ENCODE measurements at places on chromosomes 2 and 18. TPM values are rescaled to one million over a fixed set of nuclear protein-coding genes. Genes with fewer than 3 reads are reported as not detected.

C1GALT1C1L gene
- 0.13 TPM for total RNA-seq

RBM44 gene
- 0.38 TPM for total RNA-seq

REG3G gene
- total RNA-seq = not detected

SRD5A2 gene
- not detected for total RNA-seq

FKBP7 gene
- 17.3 TPM for total RNA-seq

DNA sequence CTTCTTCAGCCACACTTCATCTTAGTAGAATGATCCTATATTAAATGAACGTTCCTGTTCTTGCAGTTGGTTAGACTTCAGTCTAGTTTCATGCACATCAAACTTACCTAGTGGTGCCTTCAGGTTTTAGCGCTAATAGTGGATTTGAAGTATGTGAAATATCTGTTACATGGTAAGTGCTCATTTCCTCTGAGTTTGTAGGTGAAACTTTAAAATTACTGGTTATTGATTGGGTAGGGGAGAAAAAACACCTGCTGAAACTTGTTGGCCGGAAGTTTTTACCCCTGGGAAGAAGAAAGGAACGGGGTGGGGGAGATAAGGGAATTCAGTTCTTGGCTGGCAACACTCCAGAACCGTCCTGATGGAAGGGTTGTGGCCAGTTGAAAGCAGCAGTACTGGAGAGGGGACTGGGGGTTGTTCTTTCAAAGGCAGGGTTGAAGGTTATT, 112.8 kb downstream of the SPTBN1 start:
- no peak for DNase-seq

DNA sequence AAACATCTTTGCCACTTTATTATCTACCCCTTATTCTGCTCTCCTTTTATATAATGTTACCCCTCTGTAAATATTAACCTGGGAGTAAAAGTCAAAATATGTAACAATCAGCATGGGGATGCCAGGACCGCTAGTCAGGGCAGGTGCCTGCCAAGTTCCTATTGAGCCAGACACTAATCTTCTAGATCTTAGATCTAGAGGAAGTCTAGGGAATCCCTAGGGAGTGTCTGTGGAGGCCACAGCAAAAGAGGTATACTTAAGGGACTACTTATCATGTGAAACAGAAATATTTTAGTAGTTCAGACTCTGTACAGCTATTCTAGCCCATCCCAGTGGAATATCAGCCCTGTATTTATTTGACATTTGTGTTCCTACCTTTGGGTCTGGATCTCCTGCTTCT, 600.8 kb upstream of the CDH2 start:
- no peak for DNase-seq

DNA sequence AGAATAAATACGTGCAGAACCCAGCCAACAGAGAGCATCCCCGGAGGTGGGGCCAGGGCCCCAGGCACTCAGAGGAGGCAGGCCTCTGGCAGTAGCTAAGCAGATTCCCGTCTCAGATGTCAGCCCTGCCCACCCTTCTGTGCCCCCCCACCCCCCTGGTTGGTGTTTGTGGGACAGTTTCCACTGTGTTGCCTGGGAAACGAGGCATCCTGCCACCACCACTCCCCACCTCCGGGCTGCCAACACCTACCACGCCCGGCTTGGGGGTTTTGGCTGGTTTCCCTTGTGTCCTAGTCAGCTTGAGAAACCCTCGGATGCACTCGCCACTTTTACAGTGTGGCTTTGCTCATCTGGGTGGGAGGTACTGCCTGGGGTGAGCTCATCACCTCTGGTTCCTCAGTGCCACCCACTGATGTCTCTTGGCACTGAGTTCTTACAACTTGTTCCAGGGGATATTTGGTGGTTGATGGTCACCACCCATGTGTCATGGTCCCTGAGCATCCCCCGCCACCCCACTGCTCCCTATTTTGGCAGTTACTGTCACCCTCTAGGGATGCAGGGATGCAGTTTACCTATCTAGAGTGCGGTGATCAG, 72.4 kb upstream of the YWHAQ start:
- peak; percentile 51 for DNase-seq

- no peak for DNase-seq
These were observed 189.6 kb downstream of the MYCN start for GRCh38 chr2:16129716-16130540.

DNA sequence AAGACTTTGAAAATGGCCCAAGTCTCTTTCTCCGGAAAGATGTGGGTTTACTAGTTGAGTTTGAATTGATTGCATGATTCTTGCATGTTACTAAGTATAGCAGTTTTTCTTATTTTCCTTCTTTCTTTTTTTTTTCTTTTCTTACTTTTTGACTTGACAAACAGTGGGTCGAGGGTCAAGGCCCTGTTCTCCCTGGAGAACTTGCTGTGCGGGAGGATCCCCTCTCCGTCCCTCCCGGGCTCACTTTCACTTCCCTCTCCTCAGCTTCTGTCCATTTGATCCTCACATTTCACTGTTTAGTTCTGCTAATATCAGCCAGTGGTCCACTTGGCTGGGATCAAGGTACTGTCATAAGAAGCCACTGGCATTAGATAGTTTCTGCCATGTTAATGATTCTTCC, 767.4 kb downstream of the TDRD15 start:
- no peak for DNase-seq

GRCh38 chr2:134310107-134311079, 56.5 kb downstream of the MGAT5 start:
- peak; percentile 38 for DNase-seq

GRCh38 chr2:217901400-217901799, 101.4 kb downstream of the TNS1 start:
- DNase-seq = no peak

- DNase-seq = no peak
These were observed 108.2 kb upstream of the CXCR4 start for GRCh38 chr2:136225950-136226835.

- DNase-seq = no peak
These were observed 269.8 kb upstream of the ID2 start for GRCh38 chr2:8412082-8412481.

DNA sequence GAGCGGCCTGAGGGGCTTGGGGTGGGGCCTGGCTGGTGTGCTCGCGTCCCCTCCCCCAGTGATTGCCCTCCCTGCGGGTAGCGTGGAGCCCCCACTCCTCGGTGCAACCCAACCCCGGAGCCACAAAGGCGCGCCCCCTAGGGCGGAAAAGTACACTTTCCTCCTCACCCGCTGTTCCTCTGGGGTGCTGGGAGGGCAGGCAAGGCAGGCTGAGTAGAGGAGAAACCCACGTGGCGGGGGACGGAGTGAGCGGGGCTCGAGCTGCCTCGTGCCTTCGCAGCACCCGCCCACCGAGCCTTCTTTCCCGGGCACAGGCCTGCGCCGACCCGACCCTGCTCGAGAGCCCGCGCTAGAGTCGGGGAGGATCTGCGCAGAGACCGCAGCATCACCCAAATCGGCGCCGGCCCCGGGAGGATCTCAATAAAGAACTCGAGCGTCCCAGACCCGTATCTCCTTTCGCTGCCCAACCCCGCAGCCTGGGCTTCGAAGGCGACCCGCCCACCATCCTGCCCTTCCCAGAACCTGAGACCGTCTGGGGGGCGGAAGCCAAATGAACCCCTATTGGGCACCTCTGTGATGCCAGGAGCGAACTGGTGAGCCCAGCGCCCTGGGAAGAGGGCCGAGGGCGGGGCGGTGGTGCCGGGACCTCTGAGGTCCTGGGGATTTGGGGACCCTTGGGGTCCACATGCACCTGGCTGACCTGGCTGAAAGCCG, 1.5 kb downstream of the UCN start:
- no peak for DNase-seq
